ENCODE measurements at places on chromosomes 12 and 14. TPM values are rescaled to one million over a fixed set of nuclear protein-coding genes. Genes with fewer than 3 reads are reported as not detected.

Gene KRT84
- not detected for total RNA-seq

Gene CD69
- total RNA-seq, result not detected

DNA sequence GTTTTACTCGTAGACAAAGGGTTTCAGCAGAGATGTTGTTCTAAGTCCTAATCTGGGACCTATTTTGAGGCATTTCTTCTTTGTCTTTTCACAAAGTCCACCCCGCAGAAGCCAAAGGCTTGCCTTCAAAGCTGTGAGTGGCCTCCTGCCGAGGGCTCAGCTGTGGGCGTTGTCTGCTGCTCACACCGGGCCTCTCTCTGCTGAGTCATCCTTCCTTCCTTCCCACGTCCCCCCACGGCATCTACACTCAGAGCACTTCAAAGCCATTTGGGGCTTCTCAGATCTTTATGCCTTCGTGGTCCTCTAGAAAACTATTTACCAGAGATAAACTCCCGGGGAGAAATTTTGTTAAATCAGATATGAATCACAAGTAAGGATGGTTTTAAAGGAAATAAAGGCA is 115.9 kb upstream of the TMPO start:
- peak; percentile 59 for DNase-seq

Gene BATF
- not detected for total RNA-seq

DNA sequence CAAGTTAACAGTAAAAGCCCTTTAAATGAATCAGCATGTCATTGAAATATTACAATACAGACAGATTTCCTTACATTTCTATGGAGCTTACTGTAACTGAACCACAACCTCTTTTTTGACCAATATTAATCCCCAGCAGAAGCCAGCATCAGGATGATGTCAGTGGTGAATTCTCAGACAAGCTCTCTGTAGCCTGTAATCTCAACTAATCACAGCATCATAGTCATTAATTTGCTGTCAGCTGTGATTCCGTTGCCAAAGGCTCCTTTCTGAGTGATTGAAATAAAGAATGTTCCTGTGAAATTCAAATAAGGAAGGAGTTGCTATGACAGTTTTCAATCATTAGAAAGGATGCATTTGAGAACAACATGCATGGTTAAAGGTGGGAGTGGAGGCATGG is 323.1 kb downstream of the PDZRN4 start:
- no peak for DNase-seq

DNA sequence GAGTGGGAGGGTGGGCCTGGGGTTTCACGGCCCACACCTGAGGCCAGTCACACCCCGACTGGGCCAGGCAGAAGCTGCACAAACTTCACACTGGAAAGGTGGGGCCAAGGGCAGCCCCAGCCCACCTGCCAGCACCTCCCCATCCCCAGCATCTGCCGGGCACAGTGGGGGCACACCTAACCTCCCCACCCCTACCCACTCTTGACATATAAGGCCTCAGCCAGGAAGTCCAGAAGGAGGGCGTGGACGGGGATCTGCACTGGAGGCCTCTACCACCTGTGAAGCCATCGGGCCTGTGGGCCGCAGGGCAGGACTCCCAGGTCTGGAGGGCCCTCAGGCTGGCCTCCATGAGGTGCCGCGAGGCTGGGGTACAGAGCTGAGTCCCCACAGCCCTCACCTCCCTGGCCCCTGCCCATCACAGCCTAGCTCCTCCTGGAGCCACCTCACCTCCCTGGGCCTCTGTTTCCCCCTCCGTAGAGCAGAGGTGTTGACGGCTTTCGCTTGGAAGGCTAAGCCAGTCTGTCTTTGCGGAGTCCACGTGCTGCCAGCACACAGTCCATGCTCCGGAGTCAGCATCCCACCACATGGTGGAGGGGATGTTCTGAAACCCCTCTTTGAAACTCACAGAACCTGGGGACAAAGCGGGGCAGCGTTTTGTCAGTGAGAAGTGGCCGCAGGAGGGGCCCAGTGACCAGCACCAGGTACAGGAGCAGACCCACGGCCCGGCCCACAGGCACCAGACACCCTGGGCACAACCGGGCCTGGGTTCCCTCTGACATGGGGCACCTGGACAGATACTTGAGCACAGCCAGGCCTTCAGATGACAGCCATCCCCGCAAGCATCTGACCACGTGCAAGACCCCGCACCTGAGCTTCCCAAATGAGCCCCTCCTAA is 38.2 kb upstream of the INF2 start:
- no peak for DNase-seq

Gene CCDC177
- 8.6 TPM for total RNA-seq

Gene CYP27B1
- 0.99 TPM for total RNA-seq

- DNase-seq, result no peak
Measured at GRCh38 chr12:124780752-124781685, 82.6 kb downstream of the SCARB1 start.

Gene RNF10
- total RNA-seq, result 131 TPM

- DNase-seq, result no peak
Measured at GRCh38 chr12:63869656-63870055, 25.2 kb downstream of the SRGAP1 start.

Data from neural progenitor cell (in vitro differentiated cells).